ENCODE measurements at places on chromosomes 12 and 14.
A peak's percentile ranks its signal among the peaks of the same experiment; 100 is the strongest.

- DNase-seq = no peak
Measured at GRCh38 chr14:91744068-91744480, 12.2 kb upstream of the CATSPERB start.

DNA sequence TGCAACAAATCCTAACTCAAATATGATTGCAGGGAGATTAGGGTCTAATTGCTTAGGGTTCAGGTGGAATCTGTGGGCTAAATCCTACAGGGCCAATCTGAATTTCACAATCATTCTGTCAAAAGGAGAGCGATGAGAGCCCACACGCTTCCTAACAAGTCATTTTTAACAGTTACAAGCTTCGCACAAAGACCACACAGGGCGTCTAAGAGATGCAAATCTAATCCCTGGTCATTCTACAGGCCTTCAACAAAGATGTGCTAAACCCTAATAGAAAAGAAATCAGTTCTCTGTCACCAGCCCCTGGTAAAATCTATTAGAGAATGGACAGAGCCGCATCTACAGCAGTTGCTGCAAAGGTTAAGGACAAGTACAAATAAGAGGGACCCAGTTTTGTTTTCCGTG lies 15.3 kb downstream of the NKX2-1 start:
- no peak for DNase-seq

GRCh38 chr12:68370006-68370590 lies 37.9 kb upstream of the MDM1 start:
- DNase-seq = no peak

DNA sequence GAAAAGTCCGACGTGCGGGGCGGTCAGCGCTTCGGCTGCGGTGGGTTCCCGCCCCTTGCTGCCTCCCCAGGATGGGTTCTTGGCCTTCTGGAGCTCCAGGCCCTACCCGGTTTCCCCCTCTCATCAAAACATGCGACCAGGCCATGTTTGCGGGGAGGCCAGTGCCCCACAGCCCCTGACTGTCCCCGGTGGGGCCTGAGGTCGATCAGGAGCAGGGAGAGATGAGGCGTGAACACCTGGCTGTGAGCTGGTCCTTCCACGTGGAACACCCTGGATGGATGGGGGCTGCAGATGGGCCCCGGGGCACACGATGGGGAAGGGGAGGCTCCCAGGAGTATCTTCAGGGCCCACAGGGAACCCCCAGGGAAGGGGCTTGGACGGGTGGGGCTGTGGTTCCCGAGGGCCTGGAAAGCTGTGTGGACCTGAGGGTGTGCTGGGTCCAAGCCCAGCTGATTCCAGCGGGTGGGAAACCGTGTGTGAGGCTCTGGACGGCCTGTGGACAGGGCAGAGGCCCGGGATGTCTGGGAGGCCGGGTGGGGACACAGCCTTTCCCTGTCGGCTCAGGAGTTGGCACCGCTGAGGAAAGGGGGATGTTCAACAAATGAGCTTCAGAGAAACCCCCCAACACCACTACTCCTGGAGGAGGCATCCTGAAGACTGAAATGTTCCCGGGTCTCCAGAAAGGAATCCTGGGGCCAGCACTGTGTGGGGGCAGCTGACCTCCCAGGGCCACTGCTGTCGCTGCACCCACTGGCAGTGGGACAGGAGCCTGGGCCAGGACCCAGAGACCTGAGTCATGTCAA lies 187.0 kb upstream of the C14orf180 start:
- DNase-seq = no peak

- peak; percentile 55 for DNase-seq
Measured at GRCh38 chr12:44873898-44874297, 2.2 kb downstream of the NELL2 start.
